ENCODE measurements at places on chromosomes 2 and 18. TPM values are rescaled to one million over a fixed set of nuclear protein-coding genes. Genes with fewer than 3 reads are reported as not detected.

Gene ITGB6
- not detected for total RNA-seq

Gene HOXD4
- 1.0 TPM for total RNA-seq

Gene COLEC12
- 50.5 TPM for total RNA-seq

Gene CNTNAP5
- total RNA-seq, result not detected

Gene DTNB
- total RNA-seq, result 9.8 TPM

Gene FAM168B
- 97.7 TPM for total RNA-seq

Gene INO80D
- total RNA-seq, result 15.4 TPM

Gene SERPINB2
- total RNA-seq, result 122 TPM

Gene DSC3
- 0.32 TPM for total RNA-seq

Gene CROCC2
- not detected for total RNA-seq

Gene UCN
- total RNA-seq, result 1.4 TPM

Gene LCLAT1
- 10.2 TPM for total RNA-seq

Gene DSC2
- 10.9 TPM for total RNA-seq

Gene GGCX
- 41.2 TPM for total RNA-seq

Gene MOGAT1
- total RNA-seq, result not detected

Gene CCDC74A
- 2.4 TPM for total RNA-seq

Gene SERPINB5
- total RNA-seq, result not detected

Gene PNKD
- 28.8 TPM for total RNA-seq

Gene HES6
- total RNA-seq, result 5.4 TPM

Gene MEP1B
- not detected for total RNA-seq

Gene GATA6
- total RNA-seq, result 19.1 TPM

All from omental fat pad (tissue), 4 donors.